ENCODE measurements at places on chromosomes 7 and 10. TPM values are rescaled to one million over a fixed set of nuclear protein-coding genes. Genes with fewer than 3 reads are reported as not detected.

Gene CYP2C18
- not detected for total RNA-seq

Gene C7orf57
- 0.57 TPM for total RNA-seq

Gene NEURL1
- total RNA-seq = 1.8 TPM

Gene SPDYE11
- total RNA-seq = not detected

Gene HIPK2
- total RNA-seq = 245 TPM

DNA sequence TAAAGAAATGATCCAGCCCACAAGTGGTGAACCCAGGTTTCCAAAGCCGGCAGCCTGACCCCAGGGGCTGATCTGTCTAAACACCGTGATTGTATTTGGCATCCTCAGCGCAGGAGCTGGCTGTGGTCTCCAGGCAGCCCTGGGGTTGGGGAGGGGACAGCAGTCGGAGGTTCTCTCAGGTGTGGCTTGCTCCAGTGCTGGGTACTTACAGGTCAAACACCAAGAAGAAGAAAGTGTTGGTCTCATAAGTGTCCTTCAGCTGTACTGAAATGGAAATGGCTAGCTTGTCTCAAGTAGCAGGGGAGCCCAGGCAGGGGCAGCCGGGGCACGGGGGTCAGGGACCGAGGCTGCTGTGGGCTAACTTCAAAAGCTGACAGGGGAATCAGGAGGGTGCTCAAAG, 6.0 kb downstream of the PHKG1 start:
- DNase-seq = no peak

DNA sequence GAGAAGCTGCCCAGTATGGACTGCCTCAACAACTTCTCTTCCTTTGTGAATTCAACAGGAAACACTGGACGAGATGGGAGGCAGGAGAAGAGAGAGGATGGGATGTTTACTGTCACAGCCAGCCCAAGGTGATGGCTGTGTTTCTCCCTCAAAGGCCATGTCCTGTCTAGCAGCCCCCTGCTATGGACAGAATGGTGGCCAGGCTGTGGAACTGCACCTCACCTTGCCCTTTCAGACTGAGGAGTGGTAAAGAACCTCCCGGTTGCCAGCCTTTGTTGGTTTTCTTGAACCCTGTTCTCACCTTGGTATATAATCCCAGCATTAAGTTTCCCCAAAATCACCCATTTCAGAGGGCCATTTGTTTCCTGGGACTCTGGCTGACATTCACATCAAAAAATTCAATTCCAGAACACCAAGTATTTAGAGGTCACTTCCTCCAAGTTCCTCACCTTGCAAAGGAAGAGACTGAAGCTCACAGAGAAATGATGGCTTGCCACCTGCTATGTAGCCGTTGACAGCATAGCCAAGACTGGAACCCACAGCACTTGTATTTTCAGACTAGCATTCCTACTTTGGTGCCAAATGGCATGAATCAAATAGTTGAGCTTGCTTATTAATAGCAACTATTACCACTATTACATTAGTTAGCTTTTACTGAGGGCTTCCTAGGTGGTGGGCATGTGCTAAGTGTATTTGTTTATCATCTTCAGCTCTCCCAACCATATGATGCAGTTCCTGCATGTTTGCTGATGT, 224.0 kb upstream of the GRB10 start:
- DNase-seq = no peak

- DNase-seq = no peak
Observed at GRCh38 chr7:47331179-47331565, 250.7 kb downstream of the TNS3 start.

DNA sequence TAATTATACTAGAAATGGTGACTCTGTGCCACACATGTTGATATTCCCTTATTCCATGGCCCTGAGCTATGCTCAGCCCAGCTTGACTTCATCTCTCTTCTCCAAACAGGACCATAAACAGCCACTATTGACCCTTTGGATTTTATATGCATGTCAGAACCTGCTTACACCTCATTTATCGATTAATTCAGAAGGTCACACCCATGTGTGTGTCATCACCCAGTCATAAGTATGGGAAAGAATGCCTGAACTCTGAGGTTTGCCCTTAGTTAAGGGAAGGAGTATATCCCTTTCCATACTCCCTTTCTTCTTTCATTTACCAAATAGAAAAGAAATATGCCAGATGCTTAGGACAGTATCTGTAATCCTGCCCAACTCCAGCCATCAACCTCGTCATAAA, 602.3 kb downstream of the SORCS3 start:
- DNase-seq = no peak

DNA sequence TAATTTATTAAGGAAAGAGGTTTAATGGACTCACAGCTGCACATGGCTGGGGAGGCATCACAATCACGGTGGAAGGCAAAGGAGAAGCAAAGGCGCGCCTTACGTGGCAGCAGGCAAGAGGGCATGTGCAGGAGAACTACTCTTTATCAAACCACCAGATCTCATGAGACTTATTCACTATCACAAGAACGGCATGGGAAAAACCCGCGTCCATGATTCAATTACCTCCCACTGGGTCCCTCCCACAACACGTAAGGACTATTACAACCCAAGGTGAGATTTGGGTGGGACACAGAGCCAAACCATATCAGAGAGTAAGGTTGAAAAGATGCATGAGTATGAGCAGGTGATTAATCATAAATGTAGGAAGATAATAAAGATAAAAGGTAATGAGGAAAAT, 3.2 kb upstream of the JCAD start:
- DNase-seq = no peak

GRCh38 chr10:59337201-59337652, 25.1 kb downstream of the FAM13C start:
- DNase-seq = no peak

GRCh38 chr7:47195641-47196040, 386.3 kb downstream of the TNS3 start:
- no peak for DNase-seq

GRCh38 chr10:93378039-93378438, 104.1 kb downstream of the MYOF start:
- no peak for DNase-seq

DNA sequence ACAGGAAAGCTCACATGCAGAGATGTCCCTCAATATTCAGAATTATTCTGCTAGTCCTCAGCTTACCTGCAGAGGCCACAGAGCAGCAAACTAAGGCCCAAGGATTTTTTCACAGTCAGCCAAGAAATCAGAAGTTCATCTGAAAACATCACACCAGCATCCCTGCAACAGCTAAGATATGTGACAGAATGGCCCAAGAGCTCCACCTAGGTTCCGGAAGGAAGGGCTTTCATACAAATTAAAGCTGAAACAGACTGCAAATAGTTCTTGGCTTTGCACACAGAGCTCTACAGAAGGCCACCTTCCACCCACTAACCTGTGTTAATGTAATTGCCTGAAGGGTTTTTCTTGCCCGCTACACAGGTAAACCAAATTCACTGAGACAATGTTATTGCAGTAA, 438.8 kb upstream of the C7orf33 start:
- DNase-seq = no peak

DNA sequence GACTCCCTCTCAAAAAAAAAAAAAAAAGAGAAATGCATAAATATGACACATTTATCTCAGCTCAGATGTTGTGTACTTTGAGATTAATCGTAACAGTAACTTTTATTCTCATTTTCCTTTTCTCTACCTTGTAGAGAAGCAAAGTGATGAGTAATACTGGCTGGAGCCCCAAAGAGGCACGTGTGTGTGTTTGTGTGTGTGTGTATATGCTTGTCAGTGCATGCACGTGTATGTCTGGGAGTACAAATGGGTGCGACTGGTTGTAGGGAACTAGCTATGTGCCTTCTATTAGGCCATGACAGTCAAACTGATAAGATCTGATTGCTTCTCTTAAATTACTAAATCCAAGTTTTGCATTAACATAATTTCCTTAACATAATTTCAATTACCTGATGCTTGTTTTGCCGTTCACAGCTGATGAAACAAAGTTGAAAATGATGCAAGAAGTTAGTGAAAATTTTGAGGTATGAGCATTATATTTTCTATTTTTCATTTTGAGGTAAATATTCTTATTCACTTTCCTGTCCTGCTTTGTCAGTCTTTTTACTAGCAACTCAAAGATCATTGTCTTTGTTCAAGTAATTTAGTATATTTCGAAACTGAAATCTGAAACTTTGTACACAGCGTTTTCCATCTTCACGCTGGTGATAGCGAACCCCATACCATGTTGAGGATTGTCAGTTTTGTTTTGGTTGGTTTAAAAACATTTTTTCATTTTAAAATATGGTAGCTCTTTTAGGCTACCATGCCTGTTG, 3.4 kb downstream of the TRRAP start:
- DNase-seq = no peak
